ENCODE measurements at places on chromosomes 4 and X. TPM values are rescaled to one million over a fixed set of nuclear protein-coding genes. Genes with fewer than 3 reads are reported as not detected.

L1CAM gene
- 0.16 TPM for total RNA-seq

TIMM17B gene
- 60.5 TPM for total RNA-seq

PASD1 gene
- total RNA-seq, result not detected

ABCD1 gene
- 4.1 TPM for total RNA-seq

SYNPO2 gene
- 0.26 TPM for total RNA-seq

HELT gene
- total RNA-seq, result not detected

GPR50 gene
- total RNA-seq, result not detected

UBA1 gene
- 227 TPM for total RNA-seq

FGF2 gene
- 2.7 TPM for total RNA-seq

PRSS12 gene
- total RNA-seq, result not detected

S100G gene
- total RNA-seq, result not detected

CXCL5 gene
- not detected for total RNA-seq

EMCN gene
- total RNA-seq, result not detected

SOD3 gene
- total RNA-seq, result not detected

KCND1 gene
- total RNA-seq, result 1.3 TPM

FAM47A gene
- total RNA-seq, result not detected

SGMS2 gene
- total RNA-seq, result 0.56 TPM

PTCHD1 gene
- total RNA-seq, result not detected

ADH1C gene
- total RNA-seq, result not detected

RBM46 gene
- total RNA-seq, result not detected

ASMT gene
- not detected for total RNA-seq

DMD gene
- total RNA-seq, result 0.08 TPM

CT45A2 gene
- not detected for total RNA-seq

COL25A1 gene
- total RNA-seq, result not detected

MYOZ2 gene
- not detected for total RNA-seq

TASL gene
- total RNA-seq, result 3.1 TPM

DCX gene
- not detected for total RNA-seq

MAGEA1 gene
- not detected for total RNA-seq

GYPE gene
- total RNA-seq, result 1.9 TPM

FOXP3 gene
- 11.9 TPM for total RNA-seq

MSANTD1 gene
- 0.37 TPM for total RNA-seq

RAB40AL gene
- not detected for total RNA-seq

TMEM31 gene
- total RNA-seq, result not detected

Measured in activated naive CD8-positive, alpha-beta T cell treated with anti-CD3 and anti-CD28 coated beads for 36 hours (primary cell).